ENCODE measurements at places on chromosomes 13 and 19.

GRCh38 chr19:54451997-54452396, 3.0 kb downstream of the LENG8 start:
- H3K27me3 ChIP-seq, result no peaks in the 10 kb centered on the region
- no peak overlapping the region for H3K27ac ChIP-seq
- no peaks in the 10 kb centered on the region for H3K36me3 ChIP-seq
- DNase-seq, result no peak

DNA sequence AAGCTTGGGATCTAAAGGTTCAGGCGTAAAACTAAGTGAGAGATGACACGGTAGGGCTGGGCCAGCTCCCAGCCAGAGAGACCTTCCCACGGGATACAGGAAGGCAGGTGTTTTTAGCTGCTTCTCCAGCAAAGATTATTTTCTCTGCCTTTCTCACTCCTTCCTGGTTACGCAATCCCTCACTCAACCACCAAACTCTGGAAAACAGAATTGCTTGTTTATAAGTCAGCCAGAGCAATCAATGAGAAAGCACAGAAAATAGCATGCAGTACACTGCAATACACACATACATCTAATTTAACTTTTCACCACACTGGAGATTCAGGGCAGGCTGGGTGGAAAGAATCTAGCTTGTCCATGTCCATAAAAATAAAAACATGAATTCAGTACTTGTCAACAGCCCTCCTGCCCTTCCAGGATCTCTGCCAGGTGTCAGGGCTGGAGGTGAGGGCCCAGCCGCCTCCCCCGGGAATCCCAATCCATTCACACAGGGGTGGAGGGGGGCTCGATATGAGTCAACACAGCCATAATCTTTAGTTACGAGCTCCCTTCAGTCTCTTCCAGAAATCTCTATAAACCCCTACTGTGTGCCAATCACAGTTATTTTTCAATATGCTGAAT, 12.2 kb downstream of the RHPN2 start:
- DNase-seq, result peak; percentile 44
- no peaks in the 10 kb centered on the region for H3K27me3 ChIP-seq
- H3K36me3 ChIP-seq, result no peaks in the 10 kb centered on the region

DNA sequence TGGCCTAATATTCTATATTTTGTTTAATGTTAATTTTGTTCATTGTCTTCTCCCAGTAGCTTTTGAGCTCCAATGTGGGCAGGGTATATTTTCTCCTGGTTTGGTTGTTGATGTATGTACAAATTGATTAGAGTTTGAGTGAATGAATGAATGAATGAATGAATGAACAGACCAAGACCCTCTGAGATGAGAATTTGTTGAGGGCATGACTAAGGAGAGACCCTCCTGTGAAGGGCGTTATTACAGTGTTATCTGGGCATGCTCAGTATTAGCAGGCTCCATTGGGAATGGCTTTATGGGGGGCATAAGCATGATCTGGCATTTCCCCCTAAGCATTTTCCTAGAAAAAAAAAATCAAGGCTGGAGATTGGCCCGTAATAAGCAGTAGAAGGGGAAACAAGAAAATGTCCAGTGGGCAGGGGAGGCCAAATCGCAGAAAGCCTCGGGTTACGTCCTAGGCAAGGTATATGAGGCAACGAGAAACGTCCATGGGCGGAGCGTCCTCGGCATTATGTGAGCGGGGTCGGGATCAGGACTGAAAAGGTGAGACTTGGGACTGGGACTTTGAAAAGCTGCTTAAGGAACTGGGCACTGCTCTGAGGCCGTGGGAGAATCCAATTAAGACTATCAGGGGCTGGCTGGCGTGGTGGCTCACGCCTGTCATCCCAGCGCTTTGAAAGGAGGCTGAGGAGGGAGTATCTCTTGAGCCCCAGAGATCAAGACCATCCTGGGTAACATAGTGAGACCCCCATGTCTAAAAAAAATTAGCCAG, 904 bp upstream of the ARHGAP33 start:
- H3K4me3 ChIP-seq, result peak overlapping the region; percentile 93
- H3K36me3 ChIP-seq, result no peaks in the 10 kb centered on the region
- H3K4me1 ChIP-seq, result peaks cover 6% of the 10 kb centered on the region
- no peak for DNase-seq

DNA sequence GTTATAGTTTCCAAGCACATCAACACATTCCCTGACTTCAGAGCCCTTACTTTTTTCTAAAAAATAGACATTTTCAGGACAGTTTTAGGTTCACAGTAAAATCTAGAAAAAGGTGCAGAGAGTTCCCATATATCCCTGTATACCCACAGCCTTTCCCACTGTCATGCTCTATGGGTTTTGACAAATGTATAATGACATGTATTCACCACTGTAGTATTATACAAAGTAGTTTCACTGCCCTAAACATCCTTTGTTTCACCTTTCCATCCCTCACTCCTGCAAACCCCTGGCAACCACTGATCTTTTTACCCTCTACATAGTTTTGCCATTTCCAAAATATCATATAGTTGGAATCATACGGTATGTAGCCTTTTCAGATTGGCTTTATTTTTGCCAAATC, 15.6 kb downstream of the NAA16 start:
- H3K4me3 ChIP-seq, result no peak overlapping the region
- H3K36me3 ChIP-seq, result no peaks in the 10 kb centered on the region
- DNase-seq, result no peak

GRCh38 chr19:6409346-6409745, 15.3 kb downstream of the KHSRP start:
- no peak overlapping the region for H3K27ac ChIP-seq
- H3K4me1 ChIP-seq, result no peaks in the 10 kb centered on the region
- H3K36me3 ChIP-seq, result no peaks in the 10 kb centered on the region
- no peak for DNase-seq
- no peak overlapping the region for H3K4me3 ChIP-seq
- H3K27me3 ChIP-seq, result no peaks in the 10 kb centered on the region

DNA sequence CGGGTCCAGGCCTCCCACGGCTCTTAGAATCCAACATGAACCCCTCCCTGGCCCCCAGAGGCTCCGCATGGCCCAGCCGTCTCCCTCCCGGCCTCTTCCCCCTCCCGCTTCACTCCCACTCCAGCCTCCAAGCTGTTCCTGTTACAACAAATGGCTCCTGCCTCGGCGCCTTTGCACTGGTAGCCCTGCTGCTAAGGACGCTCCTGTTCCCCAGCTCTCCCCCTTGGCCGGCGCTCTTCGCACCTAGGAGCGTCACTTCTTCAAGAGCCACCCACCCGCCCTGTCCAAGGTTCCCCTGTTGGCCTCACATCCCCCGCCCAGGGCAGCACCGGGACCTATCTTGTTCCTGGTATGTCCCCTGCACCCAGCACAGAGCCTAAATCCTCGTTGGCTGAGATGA, 9.4 kb downstream of the CCDC124 start:
- H3K36me3 ChIP-seq, result no peaks in the 10 kb centered on the region
- H3K27me3 ChIP-seq, result no peaks in the 10 kb centered on the region
- no peaks in the 10 kb centered on the region for H3K4me1 ChIP-seq
- no peak overlapping the region for H3K27ac ChIP-seq
- DNase-seq, result no peak
